ENCODE measurements at places on chromosomes 6 and 20.

DNA sequence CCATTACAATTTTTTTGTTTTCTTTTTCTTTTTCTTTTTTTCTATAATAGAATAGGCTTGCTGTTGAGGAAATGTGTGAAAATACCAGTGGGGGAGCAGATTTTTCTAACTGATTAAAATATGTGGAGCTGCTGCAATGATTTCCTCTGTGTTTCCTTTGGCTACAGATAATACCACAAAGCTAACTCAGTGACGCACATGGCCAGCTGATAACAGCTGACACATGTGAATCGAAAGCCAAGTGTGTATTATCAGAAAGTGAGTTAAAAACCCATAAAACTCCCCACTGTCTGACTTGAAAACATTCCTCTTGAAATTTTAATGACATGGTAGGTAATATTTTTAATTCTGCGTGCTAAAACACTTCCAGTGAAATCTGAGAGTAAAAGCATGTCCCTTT is 70.8 kb upstream of the AHI1 start:
- DNase-seq, result no peak

- no peak for DNase-seq
Measured at GRCh38 chr6:31394381-31394780, 9.0 kb upstream of the MICA start.

GRCh38 chr6:7156643-7157278 is 49.0 kb downstream of the RREB1 start:
- DNase-seq, result no peak

- no peak for DNase-seq
Measured at GRCh38 chr6:144094731-144095133, 641 bp downstream of the SF3B5 start.

DNA sequence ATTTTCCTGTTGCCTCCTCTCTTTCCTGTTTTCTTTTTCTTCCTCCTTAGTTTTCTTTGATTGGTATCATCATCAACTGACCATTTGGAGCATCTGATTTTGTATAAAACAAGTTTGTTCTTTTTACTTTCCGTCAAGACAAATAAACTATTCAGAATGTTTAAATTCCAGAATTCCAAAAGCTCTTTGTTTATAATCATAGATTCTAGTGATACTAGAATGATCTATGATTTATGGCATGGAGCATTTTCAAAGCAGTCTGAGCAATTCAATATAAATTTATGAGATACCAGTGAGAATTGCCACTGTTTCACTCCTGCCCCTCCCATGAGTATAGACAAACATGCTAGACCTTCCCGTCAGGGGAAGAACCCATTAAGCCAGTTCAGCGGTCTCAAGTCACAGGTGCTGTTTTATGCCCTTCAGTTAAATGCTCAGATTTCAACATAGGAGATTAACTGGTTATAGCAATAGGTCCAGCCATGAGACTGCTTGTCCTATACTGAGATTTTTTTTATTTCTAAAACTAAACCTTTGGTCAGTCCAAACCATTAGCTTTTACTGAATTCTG is 60.7 kb downstream of the GRIK2 start:
- no peak for DNase-seq

DNA sequence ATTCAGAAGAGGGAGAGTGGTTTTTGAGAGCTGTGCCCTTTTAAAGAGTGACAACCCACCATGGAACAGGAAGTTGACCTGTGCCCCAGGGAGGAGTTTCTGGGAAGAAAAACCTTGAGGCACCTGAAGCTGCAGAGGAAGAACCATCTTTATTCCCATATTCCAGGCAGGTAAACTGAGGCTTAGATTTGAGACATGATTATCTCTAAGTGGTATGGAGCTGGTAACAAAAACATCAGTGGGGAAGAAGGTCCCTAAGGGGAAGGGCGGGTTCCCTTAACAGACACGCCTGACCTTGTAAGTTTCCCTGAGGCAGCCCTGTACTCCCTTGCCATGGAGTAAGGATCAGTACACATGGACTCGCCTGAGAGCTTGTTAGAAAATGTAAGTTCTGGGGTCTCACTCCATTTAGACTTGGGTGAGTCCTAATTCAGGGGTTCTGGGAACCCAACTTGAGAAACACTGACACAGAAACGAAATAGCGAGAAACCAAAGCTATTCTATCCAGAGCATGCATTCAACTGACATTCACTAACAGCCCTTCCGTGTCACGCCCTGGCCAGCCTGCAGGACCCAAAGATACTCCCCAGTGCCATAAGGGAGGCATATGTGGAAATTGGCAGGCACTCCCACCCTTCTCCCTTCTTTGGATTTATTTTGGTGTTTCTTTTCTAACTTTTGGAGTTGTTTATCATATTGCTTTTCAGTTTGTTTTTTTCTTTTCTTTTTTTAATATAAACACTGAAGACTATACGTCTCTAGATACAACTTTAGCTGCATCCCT is 90.9 kb downstream of the DLGAP4 start:
- no peak for DNase-seq

Data from frontal cortex (tissue), 4 donors.